BJ (cell line): ENCODE measurements at places on chromosomes 6 and 20. TPM values are rescaled to one million over a fixed set of nuclear protein-coding genes. Genes with fewer than 3 reads are reported as not detected.
A peak's percentile ranks its signal among the peaks of the same experiment; 100 is the strongest.

GRCh38 chr6:131638013-131638412 is 911 bp downstream of the ENPP3 start:
- no peak for DNase-seq

DNA sequence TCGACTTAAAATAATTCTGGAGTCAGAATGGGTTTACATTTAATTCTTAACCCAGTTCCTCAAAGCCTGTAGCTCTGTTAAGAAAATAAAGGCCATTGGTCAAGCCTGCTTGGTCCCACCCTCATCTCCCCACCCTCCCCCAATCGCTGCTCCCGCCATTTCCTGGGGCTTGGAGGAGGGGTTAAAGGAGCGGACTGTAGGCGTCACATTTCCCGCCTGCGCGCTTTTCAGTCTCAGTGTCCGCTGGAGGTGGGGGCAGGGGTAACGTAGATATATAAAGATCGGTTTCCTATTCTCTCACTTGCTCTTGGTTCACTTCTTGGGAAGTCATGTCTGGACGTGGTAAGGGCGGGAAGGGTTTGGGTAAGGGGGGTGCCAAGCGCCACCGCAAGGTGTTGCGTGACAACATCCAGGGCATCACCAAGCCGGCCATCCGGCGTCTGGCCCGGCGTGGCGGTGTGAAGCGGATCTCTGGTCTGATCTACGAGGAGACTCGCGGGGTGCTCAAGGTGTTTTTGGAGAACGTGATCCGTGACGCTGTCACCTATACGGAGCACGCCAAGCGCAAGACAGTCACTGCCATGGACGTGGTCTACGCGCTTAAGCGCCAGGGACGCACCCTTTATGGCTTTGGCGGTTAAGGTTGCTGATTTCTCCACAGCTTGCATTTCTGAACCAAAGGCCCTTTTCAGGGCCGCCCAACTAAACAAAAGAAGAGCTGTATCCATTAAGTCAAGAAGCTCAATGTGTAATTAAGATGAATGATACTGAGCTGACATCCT is 58.9 kb downstream of the TRIM38 start:
- DNase-seq: peak; percentile 70

DNA sequence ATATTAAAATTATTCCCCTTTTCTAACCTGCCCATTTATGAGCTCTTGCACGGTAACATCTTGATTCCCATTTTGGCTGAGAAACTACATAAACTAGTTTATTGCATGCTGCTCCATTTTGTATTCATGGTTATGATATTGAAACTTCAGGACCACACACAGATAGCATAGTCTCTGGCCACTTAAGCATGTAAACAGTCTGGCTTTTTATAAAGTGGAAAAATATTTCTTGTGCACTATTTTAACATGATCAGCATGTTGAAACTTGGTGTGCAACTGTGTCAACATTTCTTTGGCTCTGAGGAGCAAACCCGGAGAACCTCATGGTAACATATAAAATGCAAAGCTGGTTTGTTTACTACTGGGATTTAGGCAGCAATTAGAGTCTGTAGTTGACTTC is 70.7 kb downstream of the SLX4IP start:
- DNase-seq: no peak

Gene SLA2
- not detected in 2 replicates for polyA plus RNA-seq
